ENCODE measurements at places on chromosomes 2 and 18. TPM values are rescaled to one million over a fixed set of nuclear protein-coding genes. Genes with fewer than 3 reads are reported as not detected.

GPR45 gene
- total RNA-seq, result not detected

UGGT1 gene
- 66.2 TPM for total RNA-seq

MZT2B gene
- 352 TPM for total RNA-seq

SIGLEC15 gene
- not detected for total RNA-seq

RGPD3 gene
- not detected for total RNA-seq
